ENCODE measurements at places on chromosomes 5 and 9.

DNA sequence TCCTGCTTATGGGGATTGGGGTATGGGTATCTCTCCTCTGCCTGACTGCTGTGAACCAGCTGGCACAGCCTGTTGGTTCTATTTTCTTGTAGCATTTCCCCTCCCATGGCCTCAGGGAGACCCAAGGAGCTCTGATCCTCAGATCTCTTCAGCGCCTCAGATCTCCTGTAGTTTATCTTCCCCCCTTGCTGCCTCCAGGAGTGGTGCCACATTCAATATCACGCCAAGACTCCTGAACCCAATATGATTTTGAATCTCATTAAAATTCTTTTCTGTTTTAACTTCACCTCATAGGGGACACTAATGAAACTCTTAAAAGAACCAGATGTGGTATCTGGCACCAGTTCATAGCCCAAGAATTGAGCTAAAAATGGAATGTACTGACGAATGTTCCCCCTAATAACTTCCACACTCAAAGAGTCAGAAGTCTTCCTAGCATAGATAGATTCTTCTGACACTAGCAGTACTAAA, 59.6 kb upstream of the LIFR start:
- no peak for DNase-seq

DNA sequence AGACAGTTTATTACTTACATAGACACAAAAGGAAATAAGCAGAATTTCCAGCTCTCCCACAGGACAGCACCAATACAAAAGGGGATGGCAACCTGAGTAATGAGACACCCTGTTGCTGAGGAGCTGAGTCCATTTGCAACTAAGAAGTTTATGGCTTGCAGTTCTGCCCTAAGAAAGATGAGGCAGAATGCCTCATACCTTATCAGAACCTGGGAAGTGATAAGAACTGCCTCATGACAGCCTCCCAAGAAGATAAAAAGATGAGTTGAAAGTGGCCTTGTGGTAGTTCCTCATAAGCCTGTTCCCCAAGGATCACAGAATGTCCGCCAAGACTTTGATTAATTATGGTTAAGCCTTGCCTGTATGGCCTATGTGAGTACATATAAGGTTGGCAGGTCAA, 41.7 kb downstream of the ZMAT2 start:
- no peak for DNase-seq

GRCh38 chr5:89081360-89081759, 198.4 kb upstream of the MEF2C start:
- peak; percentile 27 for DNase-seq

GRCh38 chr9:72333197-72333596, 31.8 kb downstream of the ZFAND5 start:
- DNase-seq, result no peak

DNA sequence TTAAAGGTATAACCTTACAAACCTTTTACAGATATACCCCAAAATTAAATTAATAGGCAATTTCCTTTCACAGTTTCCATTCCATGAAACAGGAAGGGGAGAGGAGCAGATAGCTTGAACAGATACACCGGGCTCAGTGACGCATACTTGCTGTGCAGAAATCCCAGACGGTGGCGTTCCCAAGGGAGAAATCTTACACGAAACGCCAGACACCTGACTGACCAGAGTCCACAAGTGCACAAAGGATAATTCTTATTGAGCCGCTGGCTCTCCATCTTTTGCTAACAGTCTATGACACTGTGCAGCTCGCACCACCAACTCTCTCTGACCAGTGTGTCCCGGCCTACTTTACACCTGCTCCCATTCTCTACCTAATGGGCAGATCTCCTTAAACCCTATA, 37.4 kb downstream of the PTCH1 start:
- DNase-seq, result no peak
